ENCODE measurements at places on chromosomes 2 and 18. TPM values are rescaled to one million over a fixed set of nuclear protein-coding genes. Genes with fewer than 3 reads are reported as not detected.

TTN gene
- total RNA-seq = 1,236 TPM

- peak; percentile 64 for DNase-seq
Measured at GRCh38 chr2:240960971-240961876, 37.2 kb upstream of the SNED1 start.

DNAH6 gene
- 0.18 TPM for total RNA-seq

DNA sequence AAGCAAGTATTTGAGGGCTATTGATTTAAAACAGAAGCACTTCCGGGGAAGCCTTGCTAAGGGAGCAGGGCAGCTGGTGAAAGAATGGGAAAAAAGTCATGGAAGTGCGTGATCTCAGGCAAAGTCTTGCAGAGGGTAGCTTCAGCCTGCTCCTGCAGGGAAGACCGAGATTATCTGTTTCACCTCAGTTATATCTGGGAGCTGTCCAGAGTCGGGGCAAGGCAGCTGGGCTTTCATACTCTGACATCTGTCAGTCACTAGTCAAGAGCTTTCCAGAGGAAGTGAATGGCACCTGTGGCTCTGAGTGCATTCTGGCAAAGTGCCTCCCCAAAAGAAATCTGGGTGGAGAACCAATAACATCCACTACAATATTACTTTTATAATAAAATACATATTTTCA lies 8.7 kb downstream of the NXPH2 start:
- DNase-seq = no peak

GRCh38 chr2:56185101-56185581 lies 1.4 kb downstream of the CCDC85A start:
- DNase-seq = peak; percentile 47

CPLX4 gene
- total RNA-seq = not detected

DNA sequence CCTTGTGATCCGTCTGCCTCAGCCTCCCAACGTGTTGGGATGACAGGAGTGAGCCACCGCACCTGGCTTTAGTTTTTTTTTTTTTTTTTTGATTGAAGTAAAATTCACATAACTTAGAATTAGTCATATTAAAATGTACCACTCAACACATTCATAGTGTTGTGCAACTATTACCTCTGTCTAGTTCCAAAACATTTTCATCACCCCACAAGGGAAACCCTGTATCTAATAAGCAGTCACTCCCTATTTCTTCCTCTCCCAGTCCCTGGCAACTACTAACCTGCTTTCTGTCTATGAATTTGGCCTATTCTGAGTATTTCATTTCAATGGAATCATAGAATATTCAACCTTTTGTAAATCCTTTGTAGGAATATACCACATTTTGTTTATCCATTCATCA lies 123.9 kb upstream of the FAM117B start:
- DNase-seq = no peak

DNA sequence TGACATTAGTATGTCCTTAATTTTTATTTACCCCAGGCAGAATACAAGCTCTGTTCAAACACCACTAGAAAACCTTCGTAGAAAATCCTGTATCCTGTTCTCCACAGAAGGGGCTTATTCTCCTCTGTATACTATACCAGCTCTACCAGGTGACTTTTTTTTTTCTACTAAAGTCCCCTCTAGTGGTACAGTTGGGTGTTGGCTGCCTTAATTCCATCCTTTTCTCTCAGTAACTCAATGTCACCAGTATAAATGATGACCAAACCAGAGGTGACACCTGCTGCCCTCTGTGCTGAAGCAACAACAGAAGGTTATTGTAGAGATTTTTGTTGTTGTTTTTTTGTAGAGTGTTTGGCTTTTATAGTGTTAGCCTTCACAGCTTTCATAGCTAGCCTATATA lies 1322.0 kb downstream of the LRP1B start:
- DNase-seq = no peak

LOXL3 gene
- 6.1 TPM for total RNA-seq

EFR3B gene
- total RNA-seq = 3.2 TPM

CRYBA2 gene
- total RNA-seq = not detected

MEIS1 gene
- total RNA-seq = 14.5 TPM

SUMO1 gene
- 91.2 TPM for total RNA-seq

GRCh38 chr2:28600181-28600580 lies 104.3 kb downstream of the PLB1 start:
- DNase-seq = peak; percentile 40

GCG gene
- total RNA-seq = 16.6 TPM

- no peak for DNase-seq
Measured at GRCh38 chr2:8421658-8422449, 260.0 kb upstream of the ID2 start.

DNA sequence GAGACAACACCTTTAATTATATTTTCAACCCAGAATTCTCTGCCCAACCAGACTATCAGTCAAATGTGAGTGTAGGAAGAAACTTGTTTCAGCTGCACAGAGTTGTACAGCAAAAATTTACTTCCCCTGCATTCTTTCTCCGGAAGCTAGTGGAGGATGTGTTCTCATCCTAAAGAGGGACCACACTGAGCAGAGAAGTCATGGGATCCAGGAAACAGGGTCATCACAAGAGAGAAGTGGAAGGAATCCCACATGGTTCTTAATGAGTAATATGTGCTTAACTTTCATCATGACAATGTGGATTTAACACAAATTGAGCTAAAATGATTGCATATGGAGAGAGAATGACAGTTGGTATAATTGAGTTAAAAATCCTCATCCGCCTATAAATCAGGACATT lies 78.2 kb downstream of the INPP4A start:
- DNase-seq = peak; percentile 49

CHRNA1 gene
- 94.9 TPM for total RNA-seq

DNA sequence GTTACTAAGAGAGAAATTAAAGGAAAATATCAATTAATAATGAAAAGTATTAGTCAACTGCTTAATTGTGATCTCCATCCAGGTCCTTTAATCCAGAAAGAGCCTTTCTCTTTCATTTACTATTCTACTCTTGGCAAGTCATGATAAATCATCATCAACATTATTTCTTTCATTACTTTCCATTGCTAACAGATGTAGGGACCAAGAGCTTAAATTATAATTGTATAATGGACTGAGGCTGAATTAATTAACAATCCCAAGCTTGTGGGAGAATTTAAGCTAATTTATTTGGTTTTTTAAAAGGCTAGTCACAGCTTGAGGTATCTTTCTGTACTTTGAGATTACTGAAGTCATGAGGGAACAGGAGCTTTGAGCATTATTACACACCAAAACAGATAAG lies 223.9 kb downstream of the ERBB4 start:
- no peak for DNase-seq

DNA sequence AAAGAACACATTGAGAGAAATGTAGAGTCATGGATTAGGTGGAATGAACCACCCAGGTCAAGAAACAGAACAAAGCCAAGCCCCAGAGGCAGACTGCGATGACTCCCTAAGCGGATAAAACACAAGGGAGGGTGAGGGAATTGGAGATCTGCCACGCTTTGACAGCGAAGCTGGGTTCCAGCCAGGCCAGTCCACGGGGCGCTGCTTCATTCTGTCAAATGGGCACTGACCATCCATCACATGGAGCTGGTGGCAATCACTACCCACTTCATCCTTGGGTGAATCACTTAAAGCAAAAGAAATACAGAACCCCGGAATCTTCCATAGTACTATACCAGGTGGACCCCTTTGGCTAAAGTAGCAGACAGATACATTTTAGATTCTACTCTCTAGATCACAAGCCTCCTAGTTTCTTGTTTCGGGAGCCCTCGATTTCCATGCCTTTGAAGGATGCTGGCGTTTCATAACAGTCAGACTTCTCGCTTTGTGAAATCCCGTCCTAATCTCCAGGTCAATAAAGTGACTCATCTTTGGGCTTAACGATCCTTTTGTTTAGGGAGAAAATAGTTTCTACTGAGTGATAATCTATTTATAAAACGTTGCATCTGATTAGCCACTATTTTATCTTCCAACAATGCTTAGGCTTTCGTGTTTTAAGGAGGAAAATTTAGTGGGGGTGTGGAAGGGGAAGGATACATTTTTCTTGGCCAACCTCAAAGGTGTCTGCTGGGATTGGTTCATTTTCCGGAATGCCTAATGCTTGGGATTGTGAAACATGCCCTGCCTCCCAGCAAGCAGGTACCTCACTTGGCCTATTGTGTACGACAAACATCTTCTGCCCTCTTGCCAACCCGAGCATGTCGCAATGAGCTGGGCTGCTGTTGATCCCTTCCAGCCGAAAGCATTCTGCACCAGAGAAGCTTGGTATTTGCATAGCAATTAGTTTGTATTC lies 44.1 kb upstream of the HDAC4 start:
- no peak for DNase-seq

GRCh38 chr2:43879261-43879660 lies 40.5 kb downstream of the ABCG8 start:
- DNase-seq = no peak

ACVR1C gene
- 0.09 TPM for total RNA-seq

DNA sequence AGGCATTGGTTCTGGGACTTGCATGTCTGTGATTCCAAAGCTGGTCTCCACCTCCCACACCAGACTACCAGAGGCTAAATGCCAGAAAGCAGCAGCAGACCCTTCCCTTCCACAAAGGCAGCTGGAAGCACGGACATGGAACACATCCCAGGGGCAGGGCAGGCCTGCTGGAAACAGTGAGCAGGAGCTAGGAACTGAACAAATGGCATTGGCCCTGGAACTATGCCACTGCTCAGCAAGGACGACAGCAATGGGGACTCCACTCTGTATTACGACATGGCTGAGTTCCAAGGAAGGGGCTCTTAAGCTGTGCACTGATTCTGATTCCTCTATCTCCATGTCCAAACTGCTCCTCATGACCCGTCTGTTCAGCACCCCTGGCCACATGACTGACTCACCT lies 77.8 kb upstream of the TFCP2L1 start:
- peak; percentile 60 for DNase-seq

UGT1A3 gene
- not detected for total RNA-seq

- DNase-seq = peak; percentile 34
Measured at GRCh38 chr18:63105636-63106316, 213.8 kb downstream of the BCL2 start.

SMPD4 gene
- 15.4 TPM for total RNA-seq

- no peak for DNase-seq
Measured at GRCh38 chr18:50189160-50189559, 5.8 kb downstream of the MYO5B start.

DNA sequence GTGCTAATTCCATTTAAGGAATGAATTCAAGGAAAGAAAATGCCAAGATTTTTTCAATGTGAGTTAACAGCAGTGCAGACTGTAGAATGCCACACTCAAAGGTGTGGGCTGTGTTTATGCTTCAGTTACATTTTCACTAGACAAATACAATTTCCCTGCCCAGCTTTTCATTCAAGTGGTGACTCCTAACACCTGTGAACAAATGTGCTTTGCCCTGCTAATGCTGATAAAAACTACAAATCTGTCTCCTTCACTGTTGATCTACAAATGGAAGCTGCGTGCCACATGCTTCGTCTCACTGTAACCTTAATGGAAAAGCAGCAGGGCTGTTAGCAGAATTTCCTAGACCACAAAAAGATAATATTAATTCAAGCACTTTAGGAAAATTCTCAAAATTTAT lies 19.8 kb upstream of the TCF4 start:
- no peak for DNase-seq

DNA sequence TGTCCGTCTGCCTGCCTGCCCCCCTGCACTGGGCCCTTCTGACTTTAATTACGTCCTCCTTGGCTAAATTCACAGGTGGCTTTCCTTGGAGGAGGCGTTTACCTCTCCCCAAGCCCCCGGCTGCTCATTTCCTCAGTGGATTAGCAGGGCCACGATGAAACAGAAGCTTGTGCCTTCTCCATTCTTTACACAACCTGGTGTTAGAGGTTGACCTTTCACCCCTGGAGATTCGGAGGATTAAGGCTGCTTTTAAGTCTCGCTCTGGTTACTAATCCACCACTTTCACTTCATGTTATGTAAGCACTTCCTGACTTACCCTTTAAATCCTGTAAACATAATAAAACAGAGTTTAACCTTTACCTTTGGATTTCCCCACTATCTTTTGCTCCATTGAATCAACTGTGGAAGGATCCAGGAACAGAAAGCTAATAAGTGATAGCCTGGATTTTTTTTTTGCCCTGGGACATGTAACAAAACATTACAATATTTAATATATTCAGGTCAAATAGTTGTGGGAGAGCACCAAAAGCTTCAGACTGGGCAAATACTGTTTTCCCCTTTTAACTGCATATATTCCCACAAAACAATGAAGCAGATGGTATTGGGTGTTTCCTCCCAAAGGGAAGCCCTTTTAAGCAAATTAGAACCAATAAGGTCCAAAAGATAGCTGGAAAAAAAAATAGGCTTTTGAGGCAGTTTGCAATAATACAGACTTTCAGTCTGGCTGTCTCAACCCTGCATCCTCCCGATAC lies 370.2 kb downstream of the EN1 start:
- DNase-seq = no peak

DNA sequence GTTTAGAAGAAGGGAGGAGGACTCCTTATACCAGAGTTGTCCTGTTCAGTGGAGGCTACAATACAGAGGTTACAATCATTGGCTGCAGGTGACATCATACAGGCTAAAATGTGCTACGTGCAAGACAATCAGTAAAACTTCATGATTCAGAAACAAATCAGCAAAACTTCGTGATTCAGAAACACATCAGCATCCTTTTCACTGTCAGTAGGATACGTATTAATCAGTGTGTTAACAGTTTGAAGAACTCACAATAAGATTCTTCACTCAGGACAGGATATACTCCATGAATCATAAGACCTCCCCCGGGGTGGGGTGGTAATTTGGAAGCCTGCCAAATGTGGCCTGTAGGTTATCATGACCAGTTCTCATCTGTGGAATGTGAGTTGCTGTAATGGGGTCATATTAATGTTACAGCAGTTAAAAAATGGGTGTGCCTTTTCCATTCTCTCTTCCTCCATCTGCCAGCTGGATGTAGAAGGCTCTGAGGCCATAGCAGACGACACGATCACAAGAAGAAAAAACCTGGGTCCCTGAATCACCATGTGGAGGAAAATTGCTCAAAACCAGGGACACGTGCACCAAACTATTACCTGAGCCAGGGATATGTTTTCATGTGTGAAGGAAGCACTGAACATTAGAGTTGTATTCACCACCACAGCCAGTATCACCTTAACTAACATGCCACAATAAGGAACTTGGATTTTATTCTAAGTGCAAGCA lies 134.8 kb upstream of the CREB1 start:
- peak; percentile 24 for DNase-seq

PDE1A gene
- total RNA-seq = 12.9 TPM

DNA sequence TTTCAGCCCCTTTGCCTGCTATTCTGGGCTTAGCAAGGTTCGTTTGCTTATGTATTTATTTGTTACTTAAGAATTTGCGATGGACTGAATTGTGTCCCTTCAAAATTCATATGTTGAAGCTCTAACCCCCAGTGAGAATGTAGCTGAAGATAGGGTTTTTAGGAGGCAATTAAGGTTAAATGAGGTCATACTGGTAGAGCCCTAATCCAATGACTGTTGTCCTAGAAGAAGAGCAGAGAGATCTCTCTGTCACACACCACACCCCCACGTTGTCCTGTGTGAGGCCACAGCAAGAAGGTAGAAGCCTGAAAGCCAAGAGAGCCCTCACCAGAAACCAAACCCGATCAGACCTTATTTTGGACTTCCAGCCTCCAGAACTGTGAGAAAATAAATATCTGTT lies 66.7 kb downstream of the KIAA1328 start:
- DNase-seq = no peak

GRCh38 chr2:29526587-29527586 lies 394.5 kb downstream of the ALK start:
- peak; percentile 15 for DNase-seq

Data from muscle of leg (tissue), 16 donors.